ENCODE measurements at places on chromosomes 7 and 10.

- no peak for DNase-seq
Observed at GRCh38 chr10:36621346-36621745, 504.1 kb upstream of the ANKRD30A start.

- no peak for DNase-seq
Observed at GRCh38 chr10:31395695-31396094, 76.7 kb downstream of the ZEB1 start.

DNA sequence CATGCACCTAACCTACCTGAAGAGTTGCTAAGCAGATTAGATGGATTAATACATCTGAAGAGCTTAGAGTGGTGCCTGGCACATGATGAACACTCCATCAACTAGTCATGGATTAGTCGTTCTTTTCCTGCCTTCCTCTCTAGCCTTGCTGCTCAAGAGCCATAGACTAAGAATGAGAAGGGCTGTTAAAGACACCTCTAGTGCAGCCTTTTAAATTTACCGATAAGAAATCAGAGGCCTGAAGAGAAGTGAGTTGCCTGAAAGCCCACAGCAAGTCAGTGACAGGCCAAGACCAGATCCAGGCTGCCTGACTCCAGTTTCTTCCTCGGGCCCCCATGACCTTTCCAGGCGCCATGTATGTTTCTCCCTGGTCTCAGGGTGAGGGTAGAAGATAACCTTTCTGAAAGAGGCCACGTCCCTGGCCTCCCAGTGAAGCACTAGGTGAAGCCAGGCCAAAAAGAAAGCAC lies 6.5 kb downstream of the TSPAN15 start:
- no peak for DNase-seq

DNA sequence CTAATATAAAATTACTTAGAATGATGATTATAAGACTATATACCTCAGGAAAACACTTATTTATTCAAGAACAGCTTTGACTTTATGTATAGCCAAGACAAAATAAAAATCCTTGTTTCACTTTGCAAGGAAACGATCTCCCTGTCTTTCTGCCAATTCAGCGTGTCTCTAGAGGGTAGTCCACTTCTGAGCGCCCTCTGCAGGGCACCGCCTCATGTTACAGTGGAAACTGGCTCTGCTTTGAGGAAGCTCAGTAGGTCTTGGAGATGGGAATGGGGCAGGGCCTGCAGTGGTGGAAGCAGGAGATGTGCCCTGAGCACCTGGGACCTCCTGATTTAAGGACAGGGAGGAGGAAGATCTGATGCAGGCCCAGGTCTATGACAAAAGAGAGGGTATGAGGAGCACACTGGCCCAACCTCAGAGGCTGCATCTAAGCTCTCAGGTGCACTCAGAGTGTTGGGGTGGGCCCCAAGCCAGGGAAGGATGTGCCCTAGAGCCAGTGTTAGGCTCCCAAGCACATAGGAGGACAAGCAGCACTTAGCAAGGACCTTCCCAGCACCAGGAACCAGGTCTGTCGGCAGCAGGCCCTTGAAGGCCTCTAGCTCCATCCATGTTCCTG lies 481.0 kb downstream of the TNS3 start:
- DNase-seq: no peak

- no peak for DNase-seq
Observed at GRCh38 chr7:77664715-77665114, 31.5 kb upstream of the RSBN1L start.

GRCh38 chr10:43043773-43044447 lies 33.0 kb upstream of the RET start:
- no peak for DNase-seq

DNA sequence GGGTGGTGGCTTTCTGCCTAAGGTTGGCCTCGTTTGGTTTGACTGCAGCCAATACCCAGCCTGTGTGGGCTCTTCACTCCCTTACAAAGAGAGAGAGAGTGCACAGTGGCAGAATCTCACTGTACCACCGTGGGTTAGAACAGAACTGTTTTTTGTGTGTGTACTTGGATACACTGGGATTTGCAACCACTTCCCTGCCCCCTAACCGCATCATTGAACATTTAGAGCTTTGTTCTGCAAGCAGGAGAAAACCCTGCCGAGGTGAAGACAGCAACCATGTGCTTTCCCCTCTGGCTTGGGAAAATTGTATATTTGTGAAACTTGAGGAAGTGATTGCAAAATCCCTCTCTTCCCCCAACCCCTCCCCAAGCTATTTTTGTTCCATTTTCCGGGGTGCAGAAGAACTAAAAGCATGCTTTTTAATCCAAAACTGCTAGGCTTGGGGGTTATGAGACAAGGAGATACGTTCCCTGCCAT lies 201.2 kb downstream of the TCF7L2 start:
- DNase-seq: no peak

- DNase-seq: no peak
Observed at GRCh38 chr7:32506266-32507054, 11.2 kb downstream of the AVL9 start.

- no peak for DNase-seq
Observed at GRCh38 chr7:37320848-37321468, 127.7 kb downstream of the ELMO1 start.

DNA sequence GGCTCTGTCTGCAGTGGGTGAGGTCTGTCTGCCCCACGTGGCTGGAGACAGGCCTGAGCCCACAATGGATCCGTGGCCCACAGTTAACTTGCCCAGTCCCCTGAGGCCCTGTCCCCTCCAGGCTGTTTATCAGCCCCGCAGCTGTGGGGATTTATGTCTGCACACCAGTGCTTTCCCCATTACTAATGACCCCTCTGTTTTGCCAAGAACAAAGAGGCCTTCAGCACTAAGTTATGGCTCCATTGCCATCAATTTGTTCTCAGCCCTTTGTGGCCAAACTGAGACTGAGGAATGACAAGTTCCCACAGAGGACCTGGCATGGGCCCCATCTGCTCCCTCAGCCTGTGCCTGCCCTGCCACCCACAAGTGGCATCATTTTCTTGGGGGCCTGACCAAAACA lies 138.2 kb downstream of the C10orf105 start:
- DNase-seq: no peak

Measured in vagina (tissue), 2 donors.